Articular chondrocyte of knee joint (primary cell): ENCODE measurements at places on chromosomes 2 and 18. TPM values are rescaled to one million over a fixed set of nuclear protein-coding genes. Genes with fewer than 3 reads are reported as not detected.

Gene PELI1
- total RNA-seq, result 4.8 and 7.5 TPM in 2 replicates

Gene SLC23A3
- 1.8 and 2.2 TPM in 2 replicates for total RNA-seq

Gene PAX8
- total RNA-seq, result 0.65 and 0.86 TPM in 2 replicates

Gene KHK
- 0.26 and 0.65 TPM in 2 replicates for total RNA-seq

Gene SERPINB4
- total RNA-seq, result not detected in 2 replicates

Gene HADHB
- 125 and 128 TPM in 2 replicates for total RNA-seq

Gene ZEB2
- 124 and 139 TPM in 2 replicates for total RNA-seq

Gene MERTK
- total RNA-seq, result 0.65 and 1.3 TPM in 2 replicates

Gene DPYSL5
- not detected in 2 replicates for total RNA-seq

Gene DHRS9
- not detected in 2 replicates for total RNA-seq

Gene TUBA4B
- total RNA-seq, result not detected in 2 replicates

Gene NXPH2
- total RNA-seq, result 0.13 TPM in 1 of 2 replicates, not detected in the other

Gene DOK6
- 0.76 and 1.0 TPM in 2 replicates for total RNA-seq

Gene HOXD13
- 0.11 and 0.13 TPM in 2 replicates for total RNA-seq

Gene RGPD4
- total RNA-seq, result under 0.01 TPM in 1 of 2 replicates, not detected in the other

Gene GALNT14
- 0.13 and 0.86 TPM in 2 replicates for total RNA-seq

Gene AGFG1
- 75.3 and 80.1 TPM in 2 replicates for total RNA-seq

Gene MTERF4
- total RNA-seq, result 32.5 and 39.1 TPM in 2 replicates

Gene CRYGA
- not detected in 2 replicates for total RNA-seq

Gene B3GNT7
- 0.43 and 0.78 TPM in 2 replicates for total RNA-seq

Gene SLC38A11
- total RNA-seq, result 0.26 and 0.43 TPM in 2 replicates

Gene C2orf78
- not detected in 2 replicates for total RNA-seq

Gene L3MBTL4
- total RNA-seq, result 1.7 and 2.9 TPM in 2 replicates

Gene DSC3
- total RNA-seq, result 0.26 and 1.1 TPM in 2 replicates

Gene DCC
- 0.13 TPM in 1 of 2 replicates, not detected in the other for total RNA-seq

Gene RAB17
- total RNA-seq, result 0.11 and 0.52 TPM in 2 replicates

Gene LHCGR
- 0.32 and 0.39 TPM in 2 replicates for total RNA-seq

Gene ZC3H6
- total RNA-seq, result 7.8 and 8.6 TPM in 2 replicates

Gene VSNL1
- total RNA-seq, result 0.11 and 0.13 TPM in 2 replicates

Gene ACVR1
- total RNA-seq, result 50.5 and 60.1 TPM in 2 replicates

Gene MOGAT1
- not detected in 2 replicates for total RNA-seq

Gene SLC39A10
- total RNA-seq, result 92.4 and 102 TPM in 2 replicates

Gene EFHD1
- total RNA-seq, result 0.39 and 1.3 TPM in 2 replicates

Gene GPR45
- total RNA-seq, result not detected in 2 replicates

Gene NETO1
- total RNA-seq, result not detected in 2 replicates

Gene INSIG2
- total RNA-seq, result 30.1 and 35.7 TPM in 2 replicates

Gene B3GNT2
- 15.4 and 15.6 TPM in 2 replicates for total RNA-seq

Gene RGPD3
- 0.65 and 1.2 TPM in 2 replicates for total RNA-seq

Gene PLGLB2
- 2.6 TPM in 2 replicates for total RNA-seq

Gene PRLH
- not detected in 2 replicates for total RNA-seq

Gene CDC42EP3
- total RNA-seq, result 158 and 190 TPM in 2 replicates

Gene KIAA2012
- total RNA-seq, result under 0.01 TPM in 1 of 2 replicates, not detected in the other

Gene RFX8
- 9.0 and 14.4 TPM in 2 replicates for total RNA-seq

Gene CTAGE1
- total RNA-seq, result not detected in 2 replicates

Gene CFC1
- not detected in 2 replicates for total RNA-seq
